ENCODE measurements at places on chromosomes 3 and 15.

DNA sequence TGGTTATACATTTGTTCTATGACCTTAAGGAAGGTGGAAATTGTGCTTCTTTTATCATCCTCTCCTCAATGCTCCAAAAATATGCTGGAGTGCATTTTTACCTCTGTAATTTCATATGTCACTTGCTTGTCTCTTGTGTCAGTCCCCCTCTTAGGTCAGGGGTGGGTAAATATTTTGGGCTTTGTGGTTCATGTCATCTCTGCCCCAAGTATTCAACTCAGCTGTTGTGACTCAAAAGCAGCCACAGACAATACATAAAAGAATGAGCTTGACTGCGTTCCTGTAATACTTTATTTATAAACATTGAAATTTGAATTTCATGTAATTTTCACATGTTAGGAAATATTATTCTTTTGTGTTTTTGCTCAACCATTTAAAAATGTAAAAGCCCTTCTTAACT lies 60.4 kb upstream of the SLC24A5 start:
- no peak for DNase-seq

GRCh38 chr3:108227131-108227530 lies 4.9 kb upstream of the IFT57 start:
- no peak for DNase-seq

- no peak for DNase-seq
These were observed 189.1 kb downstream of the GOLGA6L6 start for GRCh38 chr15:20352241-20353200.

- no peak for DNase-seq
These were observed 4.3 kb downstream of the SNTN start for GRCh38 chr3:63656786-63657185.

- no peak for DNase-seq
These were observed 459.5 kb downstream of the DIPK2A start for GRCh38 chr3:144431134-144431533.

DNA sequence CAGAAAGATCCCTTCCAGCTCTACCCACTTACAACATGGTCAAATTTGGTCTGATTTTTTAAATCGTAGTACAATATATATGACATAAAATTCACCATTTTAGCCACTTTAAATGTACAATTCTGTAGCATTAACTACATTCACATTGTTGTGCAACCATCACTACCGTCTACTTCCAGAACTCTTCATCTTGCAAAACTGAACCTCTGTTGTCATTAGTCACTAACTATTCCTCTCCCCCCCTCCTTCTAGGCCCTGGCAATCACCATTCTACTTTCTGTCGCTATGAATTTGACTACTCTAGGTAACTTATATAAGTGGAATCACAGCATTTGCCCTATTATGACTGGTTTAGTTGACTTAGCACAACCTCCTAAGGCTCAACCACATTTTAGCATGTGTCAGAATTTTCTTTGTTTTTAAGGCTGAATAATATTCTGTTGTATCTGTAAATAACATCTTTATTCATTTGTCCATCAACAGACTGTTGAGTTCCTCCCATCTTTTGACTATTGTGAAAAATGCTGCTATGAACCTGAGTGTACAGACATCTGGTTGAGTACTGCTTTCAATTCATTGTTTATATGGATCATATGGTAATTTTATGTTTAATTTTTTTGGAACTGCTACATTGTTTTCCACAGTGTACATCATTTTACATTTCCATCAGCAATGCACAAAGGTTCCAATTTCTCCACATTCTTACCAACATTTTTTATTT lies 35.5 kb upstream of the CCR2 start:
- DNase-seq = no peak

GRCh38 chr3:155853214-155854140 lies 750 bp downstream of the SLC33A1 start:
- peak; percentile 26 for DNase-seq

GRCh38 chr3:150875548-150875947 lies 29.7 kb downstream of the MINDY4B start:
- no peak for DNase-seq

DNA sequence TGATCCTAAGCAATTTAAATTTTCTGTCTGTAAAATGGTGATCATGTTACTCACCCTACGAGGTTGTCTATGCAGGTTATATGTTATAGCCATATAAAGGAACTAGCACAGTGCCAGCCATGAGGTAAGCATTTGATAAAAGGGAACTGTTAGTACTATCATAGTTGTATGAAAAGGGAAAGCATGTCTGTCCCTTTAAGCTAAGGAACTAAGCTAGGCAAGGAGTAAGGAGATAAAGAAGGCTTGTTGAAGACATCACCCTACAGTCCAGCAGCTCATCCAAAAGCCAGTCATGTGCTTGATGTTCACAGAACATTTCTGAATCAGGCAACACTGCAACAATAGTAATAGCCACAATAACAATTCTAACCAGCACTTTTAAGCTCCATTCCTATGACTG lies 243.9 kb downstream of the ZBTB20 start:
- DNase-seq = no peak

DNA sequence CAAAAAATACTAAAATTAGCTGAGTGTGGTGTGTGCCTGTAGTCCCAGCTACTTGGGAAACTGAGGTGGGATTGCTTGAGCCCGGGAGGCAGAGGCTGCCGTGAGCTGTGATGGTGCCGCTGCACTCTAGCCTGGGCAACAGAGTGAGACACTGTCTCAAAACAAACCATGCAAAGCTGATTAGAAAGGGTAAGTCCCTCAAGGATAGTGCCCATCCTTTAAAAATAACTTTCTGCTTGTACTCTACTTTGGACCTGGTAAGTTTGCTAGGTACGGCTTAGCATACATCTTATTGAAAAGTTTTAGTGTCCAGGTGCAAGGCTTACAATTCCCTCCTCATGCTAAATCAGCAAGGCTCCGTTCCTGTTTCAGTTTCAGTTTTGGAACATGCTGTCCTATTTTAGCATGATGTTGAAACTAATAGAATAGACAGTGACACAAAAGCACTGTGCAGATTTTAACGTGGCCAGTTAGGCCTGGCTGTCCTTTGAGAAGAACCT lies 21.4 kb downstream of the FEM1B start:
- no peak for DNase-seq

- DNase-seq = no peak
These were observed 32.4 kb upstream of the HES1 start for GRCh38 chr3:194103505-194103904.

- peak; percentile 21 for DNase-seq
These were observed 1037.0 kb upstream of the CFAP20DC start for GRCh38 chr3:60086811-60087210.

- DNase-seq = no peak
These were observed 728.2 kb upstream of the NECTIN3 start for GRCh38 chr3:110343376-110343775.

- no peak for DNase-seq
These were observed 46.9 kb downstream of the STARD9 start for GRCh38 chr15:42621996-42622925.

DNA sequence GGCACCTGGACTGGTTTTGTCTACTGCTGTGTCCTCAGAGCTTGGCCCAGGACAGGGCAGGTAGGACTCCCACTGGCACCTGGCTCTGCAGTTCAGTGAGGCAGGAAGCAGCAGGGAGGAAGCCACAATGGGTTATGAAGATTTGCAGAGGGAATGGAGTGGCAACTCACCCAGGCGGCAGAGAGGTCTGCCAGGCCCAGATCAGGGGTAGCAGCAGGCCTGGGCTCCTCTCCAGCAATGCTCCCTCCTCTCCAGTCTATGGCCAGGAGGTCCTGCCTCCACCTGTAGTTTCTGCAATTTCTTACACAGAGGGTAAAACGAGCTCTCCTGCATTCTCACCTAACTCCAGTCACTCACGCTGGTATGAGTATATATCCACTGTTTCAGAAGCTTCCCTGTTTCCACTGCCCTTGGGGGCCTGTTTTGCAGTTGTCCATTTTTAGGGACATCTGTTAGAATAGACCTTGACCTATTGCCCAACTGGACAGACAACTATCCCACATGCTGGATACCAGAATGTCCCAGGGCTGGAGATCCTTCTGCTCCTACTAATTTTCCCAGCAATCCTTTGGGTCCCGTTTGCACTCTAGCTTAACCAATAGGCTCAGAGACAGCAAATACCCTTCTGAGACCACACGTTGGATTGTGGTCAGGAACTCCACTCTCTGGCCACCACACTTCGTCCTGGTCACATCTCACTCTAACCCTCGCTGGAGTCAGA lies 35.2 kb downstream of the HMCES start:
- no peak for DNase-seq

DNA sequence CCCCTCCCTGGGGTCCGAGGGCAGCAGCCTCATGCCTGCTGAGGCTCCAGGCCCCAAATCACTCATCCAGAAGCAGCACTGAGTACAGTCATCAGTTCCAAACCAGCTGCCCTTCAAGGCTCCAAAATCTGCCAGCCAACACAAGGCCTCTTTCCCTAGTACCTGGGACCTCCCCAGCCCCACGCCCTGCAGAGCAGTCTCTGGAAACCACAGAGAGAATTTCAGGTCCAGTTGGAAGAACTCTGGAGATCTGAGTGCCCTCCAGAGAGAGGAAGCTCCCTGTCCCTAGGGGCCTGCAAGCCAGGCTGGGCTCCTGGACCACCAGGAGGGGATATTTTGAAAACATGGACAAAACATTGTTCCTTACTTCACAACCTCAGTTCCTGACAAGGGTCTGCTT lies 26.2 kb downstream of the TKT start:
- DNase-seq = no peak

- DNase-seq = no peak
These were observed 64.8 kb downstream of the ZBTB20 start for GRCh38 chr3:115082260-115082659.

DNA sequence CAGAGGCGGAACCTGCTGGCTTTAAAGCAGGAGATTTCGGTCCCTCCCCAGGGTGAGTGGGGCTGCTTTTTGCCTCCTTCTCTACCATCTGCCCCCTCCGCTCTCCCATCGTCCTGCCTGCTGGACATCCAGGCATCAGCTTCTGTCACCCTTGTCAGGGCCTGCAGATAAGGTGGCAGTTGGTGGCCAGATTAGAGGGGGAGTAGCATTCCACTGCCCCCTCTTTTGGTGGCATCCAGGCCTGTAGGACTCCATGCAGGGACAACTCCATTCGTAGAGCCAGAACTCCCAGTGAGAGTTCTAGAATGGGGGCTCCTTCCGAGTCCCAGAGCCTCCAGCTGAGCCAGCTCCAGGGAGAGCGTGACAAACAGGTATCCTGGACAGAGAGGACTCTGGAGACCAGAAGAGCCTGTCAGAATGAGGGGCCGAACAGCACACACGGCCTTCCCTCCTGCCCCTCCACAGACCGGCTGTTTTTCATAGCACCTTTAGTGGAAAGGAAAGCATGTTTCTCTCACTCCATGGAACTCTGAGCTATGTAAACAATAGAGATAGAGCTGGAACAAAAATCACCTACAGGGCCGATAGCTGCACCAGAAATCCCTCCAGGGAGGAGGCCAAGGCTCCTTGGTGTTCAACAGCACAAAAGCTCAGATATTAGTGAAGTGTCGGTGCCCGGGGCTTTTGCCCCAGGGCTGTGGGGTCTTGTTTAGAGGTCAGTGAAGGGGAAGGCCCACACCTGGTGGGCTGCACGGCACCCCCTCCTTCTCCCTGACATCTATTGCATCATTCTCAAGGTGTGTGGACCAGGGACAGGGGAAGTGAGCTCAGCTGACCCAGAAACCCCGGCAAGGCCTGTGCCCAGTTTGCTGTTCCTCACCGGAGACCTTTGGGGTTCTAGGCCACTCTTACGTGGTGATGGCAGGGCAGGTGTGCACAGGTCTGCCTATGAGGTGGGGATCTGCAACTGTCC lies 34.2 kb downstream of the MAGEF1 start:
- DNase-seq = no peak

GRCh38 chr15:35540885-35541284 lies 5.1 kb downstream of the DPH6 start:
- no peak for DNase-seq

- no peak for DNase-seq
These were observed 15.6 kb upstream of the PRTG start for GRCh38 chr15:55758580-55758986.

DNA sequence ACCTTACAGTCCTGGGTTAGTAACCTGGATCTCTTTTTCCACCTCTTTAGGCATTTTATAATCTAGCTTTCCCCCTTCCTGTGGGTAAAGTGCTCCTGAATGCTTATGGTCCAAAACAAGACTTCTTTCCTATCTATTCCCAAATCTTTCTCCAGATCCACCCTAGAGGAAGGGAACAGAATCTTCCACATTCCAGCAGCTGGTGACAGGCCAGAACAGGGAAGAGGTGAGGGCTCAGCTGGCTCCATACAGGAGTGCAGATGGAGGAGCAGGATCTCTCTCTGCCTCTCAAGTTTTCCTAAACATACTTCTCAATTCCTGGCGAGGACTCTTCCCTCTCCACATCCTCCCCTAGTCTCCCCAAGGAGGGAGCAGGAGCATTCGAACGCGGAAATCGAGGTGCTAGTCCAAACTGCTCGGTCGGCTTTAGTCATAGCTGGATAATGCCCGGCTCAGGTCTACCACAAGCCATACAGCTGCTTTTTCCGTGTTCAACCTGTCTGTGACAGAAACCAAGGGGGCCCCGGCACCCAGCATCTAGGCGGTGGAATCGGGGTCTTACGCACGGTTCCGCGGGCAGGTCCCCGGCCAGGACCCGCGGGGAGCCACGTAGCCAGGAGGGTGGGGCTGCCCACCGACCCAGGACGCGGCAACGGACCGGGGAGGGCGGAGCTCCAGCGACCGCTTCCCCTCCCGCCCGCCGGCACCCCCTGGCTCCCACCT lies 4.0 kb downstream of the RASSF1 start:
- no peak for DNase-seq

DNA sequence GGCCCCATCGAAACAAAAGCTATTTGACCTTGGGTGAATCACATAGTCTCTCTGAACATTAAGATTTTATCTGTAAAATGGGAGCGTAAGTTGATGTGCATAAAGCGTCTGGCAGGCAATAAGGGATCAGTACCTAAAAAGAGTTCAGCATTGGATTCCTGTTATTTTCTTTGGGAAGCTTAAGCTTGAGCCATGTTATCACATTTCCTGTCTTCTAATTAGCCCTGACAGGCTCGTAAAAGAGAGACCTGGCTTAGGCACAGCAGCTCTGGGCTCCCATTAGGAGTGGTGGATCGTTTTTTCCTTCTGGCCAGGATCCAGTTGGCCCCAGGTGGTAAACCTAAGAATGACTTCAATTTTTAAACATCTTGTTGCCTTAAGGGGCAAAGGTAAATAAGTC lies 26.0 kb upstream of the CA12 start:
- DNase-seq = no peak

- DNase-seq = no peak
These were observed 240.6 kb upstream of the TOPAZ1 start for GRCh38 chr3:44001072-44001471.

DNA sequence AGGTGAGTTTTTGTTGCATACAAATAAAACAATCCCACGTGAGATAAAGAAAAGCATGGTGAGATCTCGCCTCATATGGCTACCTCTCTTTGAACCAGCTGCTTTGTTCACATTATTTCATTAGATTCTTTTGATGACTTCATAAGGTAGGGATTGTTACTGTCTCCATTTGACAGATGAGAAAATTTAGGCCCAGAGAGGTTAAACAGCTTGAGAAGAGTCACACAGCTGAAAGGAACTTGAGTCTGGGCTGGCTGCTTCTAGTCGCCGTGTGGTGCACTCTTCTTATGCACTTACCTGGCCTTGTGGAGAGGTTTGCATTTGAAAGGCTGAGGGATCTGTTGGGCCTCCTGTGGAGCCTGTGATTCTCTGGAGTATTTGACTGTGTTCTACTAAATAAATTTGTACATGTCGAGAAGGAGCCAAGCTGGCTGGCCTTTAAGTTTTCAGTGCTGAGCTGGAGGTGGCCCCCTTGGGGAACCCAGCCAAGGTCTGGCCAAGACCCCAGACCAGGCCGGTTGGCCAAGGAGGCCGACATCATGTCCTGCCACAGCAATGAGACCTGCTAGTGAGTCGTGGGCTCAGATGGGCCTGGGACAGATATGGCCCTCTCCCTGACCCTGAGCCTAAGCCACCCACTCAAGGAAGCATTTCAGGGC lies 125.1 kb downstream of the SMAD6 start:
- no peak for DNase-seq

- DNase-seq = no peak
These were observed 14.1 kb upstream of the CA12 start for GRCh38 chr15:63395730-63396151.
